ENCODE measurements at places on chromosomes 4 and X.

DNA sequence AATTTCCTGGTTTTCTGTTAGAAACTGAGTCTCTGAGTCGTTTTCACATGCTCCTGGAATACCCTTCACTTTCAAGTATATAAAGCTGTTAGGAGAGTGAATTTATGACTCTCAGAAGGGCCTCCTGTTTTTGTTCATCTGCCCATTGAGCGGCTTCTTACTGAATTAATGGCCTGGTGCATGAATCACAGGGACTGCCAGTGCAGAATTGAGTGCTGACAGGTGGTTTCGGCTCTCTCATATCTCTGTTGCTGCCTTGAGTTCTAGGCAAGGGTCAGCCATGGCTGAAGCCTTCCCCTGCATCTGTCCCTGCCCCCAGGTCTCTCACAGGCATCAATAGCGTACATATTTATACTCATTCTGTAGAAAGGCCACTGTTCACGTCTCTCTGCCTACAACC is 22.7 kb upstream of the SEPSECS start:
- DNase-seq = no peak

GRCh38 chrX:14506866-14507265 is 22.5 kb upstream of the GLRA2 start:
- DNase-seq = no peak

DNA sequence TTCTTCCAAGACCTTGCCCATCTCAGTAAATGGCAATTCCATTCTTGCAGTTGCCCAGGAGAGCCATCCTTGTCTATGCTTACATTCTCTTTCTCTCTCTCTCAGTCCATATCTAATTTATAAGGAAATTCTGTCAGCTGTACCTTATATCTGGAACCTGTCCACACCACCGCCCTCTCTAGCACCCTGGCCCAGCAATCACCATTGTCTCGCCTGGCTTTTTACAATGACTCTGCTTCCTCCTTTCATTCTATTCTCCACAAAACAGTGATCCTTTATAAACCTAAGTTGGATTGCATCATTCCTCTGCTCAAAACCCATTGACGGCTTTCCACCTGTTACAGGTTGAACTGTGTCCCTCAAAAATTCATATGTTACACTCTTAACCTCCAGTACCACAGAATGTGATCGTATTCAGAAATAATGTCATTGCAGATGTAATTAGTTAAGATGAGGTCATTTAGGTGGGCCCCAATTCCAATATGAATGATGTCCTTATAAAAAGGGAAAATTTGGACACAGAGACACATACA is 31.3 kb downstream of the APBB2 start:
- DNase-seq = no peak

- DNase-seq = no peak
Measured at GRCh38 chrX:482702-483203, 96.0 kb upstream of the PPP2R3B start.

DNA sequence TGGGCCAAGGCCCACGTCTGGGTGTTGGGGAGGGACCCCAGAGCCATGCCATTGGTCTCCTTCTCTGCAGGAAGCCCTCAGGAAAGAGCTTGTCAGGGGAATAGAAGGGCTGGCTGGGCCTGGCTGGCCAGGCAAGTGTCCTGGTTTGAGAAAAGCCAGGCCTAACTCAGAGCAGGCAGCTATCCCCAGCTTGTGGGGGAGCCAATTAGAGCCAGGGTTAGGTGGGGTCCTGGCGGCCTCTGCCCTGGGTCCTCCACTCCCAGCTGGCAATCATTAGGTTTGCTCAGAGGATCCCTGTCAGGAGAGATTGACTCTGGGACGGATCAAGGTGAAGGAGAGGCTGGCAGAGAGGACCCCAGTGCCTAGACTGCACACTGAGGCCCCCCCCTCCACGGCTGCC is 64.8 kb downstream of the PJA1 start:
- DNase-seq = no peak

- no peak for DNase-seq
Measured at GRCh38 chr4:25930731-25931354, 16.8 kb downstream of the SMIM20 start.

DNA sequence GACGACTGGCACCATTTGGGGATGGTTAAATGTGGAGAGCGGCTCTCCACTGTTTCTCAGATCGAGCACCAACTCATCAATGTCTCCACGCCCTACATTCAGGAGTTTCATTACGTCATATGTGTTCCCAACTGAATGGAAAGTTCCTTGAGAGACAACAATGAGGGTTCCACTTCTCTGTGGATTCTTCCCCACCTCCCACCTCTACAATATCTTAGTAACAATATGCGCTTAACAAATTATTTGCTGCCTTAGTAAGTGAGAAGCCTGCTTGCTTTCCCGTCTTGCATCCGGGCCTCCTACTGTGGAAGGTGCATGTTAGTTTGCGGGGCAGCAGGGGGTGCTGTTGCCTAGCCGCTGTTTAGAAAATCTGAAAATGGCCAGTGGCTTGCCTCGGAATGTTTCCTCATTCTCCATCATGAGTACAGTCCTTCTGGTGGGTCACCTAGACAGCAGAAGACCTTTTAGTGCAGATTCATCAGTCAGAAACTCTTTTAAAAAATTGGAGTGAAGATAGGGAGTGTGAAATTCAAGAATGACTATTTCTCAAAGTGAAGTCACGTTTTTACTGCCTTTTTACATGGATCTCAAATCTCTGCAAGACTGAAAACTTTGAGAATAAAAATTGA is 55.7 kb downstream of the PHOX2B start:
- DNase-seq = no peak

- no peak for DNase-seq
Measured at GRCh38 chr4:17063888-17064287, 165.4 kb upstream of the LDB2 start.

- DNase-seq = no peak
Measured at GRCh38 chr4:109928327-109929045, 15.8 kb downstream of the EGF start.

DNA sequence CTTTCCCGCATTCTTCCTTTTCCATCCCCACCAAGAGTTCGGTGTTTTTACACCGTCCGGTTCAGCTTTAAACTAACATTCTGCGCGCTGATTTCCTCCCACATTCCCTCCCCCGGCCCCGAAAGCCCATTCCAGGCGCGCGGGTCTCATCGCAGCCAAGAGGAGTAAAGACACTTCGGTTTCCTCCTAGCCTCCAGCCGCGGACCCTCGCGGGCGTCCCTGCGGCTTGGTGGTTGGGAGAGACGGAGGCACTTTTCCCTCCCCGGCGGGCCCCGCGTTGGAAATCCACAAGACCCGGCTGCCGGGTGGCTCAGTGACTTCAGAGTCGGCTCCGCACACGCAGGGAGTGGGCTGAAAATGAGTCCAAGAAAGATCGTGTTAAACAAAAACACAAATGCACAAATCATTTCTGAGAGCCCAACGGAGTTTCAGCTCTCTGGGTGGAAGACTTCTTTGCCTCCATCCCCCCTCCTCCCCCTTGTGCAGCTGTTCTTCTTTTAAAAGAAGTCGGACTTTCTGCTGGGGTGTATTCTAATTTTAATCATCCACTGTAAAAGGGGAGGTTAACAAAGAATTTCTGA is 2.0 kb upstream of the ARX start:
- no peak for DNase-seq

Data from stimulated activated CD8-positive, alpha-beta memory T cell treated with anti-CD3 and anti-CD28 coated beads, Interleukin-4, amount 100 ng/mL, for 1 hour (primary cell).